ENCODE measurements at places on chromosomes 3 and 15.

- DNase-seq = no peak
Measured at GRCh38 chr3:154151969-154152368, 30.8 kb downstream of the ARHGEF26 start.

DNA sequence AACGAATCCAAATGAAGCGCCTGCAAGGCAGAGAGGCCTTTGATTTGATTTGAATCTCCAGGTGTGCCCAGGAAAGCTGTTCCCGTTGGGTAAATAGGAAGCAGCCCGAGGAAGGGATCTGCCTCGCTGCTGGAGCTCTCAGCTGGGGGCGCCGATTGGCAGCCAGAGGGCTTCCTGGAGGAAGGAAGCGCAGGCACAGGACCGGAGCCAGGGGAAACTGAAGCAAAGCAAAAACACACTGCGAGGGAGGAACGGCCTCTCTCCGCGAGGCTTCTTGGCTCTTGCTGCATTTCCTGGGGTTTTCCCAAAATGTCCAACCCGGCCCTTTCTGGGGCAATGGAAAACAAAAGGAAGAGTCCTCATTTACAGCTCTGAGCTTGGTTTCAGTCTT lies 80.3 kb downstream of the TMEM266 start:
- no peak for DNase-seq

DNA sequence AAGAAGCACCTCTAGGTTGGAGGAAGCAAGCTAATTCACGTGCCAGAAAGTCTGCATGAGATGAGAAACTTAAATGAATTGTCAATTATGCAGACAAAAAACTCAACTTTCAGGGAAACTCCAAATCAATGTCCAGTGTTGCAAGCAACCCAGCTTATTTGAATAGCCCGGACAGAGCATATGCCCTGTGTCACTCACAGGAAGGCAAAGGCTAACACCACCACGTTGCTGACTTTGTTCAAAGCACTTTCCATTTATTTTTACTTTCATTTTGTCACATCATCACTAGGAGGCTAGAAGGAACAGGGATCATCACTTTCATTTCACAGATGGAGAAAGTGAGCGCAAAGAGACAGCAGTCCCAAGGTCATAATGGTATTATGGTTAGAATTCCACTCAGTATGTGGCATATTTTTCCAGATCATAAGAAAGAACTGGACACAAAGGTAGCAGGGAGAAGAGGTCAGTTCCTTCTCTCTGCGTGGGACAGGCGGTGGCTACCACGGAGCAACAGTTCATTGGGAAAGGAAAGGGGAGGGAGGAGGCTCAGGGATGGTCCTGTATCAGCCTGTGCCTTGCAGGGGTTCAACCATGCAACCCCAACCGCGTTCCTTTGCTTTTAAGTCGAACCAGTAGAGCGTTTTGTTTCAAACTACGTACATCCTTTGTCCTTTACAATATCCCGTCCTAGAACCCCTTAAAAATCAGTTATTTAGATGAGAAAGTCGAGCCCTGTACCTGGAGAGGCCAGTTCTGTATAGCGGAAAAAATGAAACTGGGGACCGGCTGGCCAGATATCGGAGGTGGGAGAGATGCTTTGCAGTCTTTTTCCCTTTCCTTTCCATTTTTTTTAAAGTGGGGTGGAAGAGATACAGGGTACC lies 1.1 kb downstream of the HEG1 start:
- no peak for DNase-seq

GRCh38 chr15:92627014-92627413 lies 28.6 kb downstream of the FAM174B start:
- DNase-seq = no peak

DNA sequence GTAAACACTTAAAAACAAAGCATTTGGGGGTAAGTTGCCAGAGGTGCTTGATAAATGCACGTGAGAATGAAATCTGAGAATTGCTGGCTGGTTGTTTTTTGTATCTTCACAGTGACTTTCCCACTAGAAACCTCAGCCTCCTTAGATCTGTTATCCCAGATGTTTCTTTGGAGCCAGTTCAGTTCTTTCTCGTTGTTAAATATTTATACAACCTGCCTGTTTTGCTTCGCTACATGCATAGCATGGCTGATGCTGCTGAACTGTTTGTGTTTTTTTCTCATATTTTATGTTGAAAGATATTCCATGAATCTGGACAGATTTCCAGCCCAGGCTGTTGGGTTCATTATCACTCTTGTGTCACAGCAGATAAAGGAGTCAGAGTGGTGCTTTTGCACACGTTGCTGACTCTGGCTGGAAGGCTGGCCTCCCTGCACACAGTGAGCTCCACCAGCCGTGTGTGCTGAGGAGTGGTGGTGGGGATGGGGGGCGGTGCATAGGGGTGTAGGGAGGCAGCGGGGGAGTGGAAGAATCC lies 80.2 kb downstream of the ARNT2 start:
- no peak for DNase-seq

GRCh38 chr3:130897316-130897715 lies 3.4 kb downstream of the ATP2C1 start:
- no peak for DNase-seq

Data from SK-N-DZ (cell line).